ENCODE measurements at places on chromosomes 6 and 20.

DNA sequence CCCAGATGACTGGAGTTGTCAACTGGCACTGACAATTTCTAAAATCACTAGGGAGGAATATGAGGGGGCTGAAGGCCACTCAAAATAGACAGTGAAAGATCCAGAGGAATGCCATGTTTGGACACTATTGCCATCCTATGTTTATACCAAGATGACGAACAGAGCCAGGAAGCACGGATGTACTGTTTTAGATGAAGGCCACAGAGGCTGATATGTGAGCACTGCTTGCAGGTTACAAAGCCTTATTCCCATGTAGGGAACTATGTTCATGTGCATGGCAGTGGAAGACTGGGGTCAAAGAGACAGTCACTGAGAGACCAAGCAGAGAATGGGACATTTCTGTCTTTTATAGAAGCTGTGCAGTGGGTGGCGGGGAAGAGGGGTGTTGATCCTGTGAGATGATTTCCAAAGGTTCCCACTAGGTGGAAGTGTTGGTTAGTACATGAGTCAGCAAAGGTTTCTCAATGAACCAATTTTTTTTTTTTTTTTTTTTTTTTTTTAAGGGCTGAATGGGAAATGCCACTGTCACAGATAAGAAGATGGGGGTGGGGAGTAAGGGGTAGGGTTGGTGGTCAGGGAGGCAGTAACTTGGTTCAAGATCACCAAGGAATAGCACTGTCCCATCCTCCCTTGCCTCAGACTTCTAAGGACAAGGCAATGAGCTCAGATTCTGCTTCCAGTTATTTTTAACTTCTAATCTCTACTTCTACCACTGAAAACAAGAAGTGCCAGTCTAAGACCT is 46.7 kb upstream of the MOCS1 start:
- DNase-seq, result no peak

DNA sequence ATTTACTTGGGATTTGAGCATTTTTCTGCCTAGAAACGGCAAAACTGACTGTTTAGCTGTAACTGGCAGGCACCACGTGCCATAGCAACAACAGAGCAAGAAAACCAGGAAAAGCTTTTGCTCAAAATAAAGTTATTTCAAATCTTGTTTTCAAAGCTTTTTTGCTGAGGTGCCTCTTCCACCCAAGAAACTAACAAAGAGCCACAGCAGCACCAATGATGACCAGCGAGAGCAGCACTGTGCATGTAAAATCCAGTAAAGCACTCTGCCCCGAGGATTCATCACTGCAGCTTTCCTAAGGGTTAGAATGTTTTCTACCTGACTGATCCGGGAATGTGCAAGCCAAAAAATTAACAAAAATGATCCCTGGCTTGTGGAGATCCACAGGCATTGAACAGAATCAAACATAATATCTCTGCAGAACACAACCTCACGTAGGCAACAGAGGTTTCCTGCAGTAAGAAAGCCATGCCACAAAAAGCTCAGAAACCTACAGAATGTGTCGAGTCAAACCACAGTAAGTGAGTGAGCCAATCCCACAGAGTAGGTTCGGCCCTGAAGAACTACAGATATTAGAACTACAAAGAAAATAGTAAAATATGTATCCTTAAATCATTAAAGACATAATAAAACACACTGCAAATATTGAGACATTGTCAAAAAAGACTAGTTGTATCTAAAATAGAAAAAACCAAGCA is 7.4 kb upstream of the ULBP3 start:
- DNase-seq, result no peak

DNA sequence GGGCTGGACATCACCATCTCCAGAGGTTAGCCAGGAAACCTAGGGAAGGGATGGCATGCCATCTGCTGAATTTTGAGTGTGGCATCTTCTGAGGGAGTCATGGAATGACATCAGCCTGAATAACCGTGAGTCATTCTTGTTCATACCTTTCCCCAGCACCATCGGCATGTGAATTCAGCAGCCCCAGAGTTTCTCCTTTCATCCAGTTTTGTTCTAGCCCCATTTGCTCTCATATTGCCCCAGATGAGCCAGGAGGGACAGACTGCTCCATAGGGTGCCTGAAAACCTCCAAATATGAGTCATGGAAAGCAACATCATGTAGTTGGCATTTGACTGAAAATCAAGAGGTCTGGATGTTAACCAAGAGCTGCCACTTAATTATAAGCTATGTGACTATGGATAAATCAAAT is 219.2 kb upstream of the SGK1 start:
- DNase-seq, result no peak

DNA sequence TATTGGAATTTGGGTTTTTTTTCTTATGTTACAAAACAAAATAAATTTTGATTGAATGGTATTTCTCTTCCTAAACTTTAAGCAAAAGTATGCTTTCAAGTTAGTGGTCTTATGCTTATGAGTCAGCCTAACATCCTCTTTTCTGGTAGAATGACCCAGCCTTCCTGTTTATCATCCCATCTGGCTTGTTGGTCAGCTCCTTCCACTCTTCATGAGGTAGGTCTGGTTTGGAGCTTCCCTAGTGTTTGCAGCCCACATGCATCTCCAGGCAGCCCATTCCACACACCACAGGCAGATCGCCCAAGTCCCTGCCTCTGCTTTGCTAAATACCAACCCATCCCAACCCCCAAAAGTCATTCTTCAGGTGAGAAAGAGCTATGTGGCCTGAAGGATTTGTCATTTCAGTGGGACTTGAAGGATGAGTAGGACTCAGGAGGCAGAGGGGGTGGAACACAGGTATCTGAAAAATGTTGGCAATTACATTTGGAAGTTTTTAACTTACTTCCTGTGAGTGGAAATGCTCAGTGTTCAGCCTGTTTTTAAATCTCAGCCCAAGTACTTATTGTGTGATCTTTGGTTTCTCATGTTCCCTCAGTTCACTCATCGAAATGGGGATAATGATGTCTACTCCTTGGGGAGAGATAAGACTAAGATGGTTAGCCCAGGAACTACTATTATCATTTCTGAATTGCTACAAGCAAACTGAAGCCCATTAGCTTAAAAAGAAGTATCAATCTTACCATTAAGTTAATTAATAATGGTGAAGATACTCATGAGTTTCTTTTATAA is 294.0 kb downstream of the ADGB start:
- DNase-seq, result no peak

DNA sequence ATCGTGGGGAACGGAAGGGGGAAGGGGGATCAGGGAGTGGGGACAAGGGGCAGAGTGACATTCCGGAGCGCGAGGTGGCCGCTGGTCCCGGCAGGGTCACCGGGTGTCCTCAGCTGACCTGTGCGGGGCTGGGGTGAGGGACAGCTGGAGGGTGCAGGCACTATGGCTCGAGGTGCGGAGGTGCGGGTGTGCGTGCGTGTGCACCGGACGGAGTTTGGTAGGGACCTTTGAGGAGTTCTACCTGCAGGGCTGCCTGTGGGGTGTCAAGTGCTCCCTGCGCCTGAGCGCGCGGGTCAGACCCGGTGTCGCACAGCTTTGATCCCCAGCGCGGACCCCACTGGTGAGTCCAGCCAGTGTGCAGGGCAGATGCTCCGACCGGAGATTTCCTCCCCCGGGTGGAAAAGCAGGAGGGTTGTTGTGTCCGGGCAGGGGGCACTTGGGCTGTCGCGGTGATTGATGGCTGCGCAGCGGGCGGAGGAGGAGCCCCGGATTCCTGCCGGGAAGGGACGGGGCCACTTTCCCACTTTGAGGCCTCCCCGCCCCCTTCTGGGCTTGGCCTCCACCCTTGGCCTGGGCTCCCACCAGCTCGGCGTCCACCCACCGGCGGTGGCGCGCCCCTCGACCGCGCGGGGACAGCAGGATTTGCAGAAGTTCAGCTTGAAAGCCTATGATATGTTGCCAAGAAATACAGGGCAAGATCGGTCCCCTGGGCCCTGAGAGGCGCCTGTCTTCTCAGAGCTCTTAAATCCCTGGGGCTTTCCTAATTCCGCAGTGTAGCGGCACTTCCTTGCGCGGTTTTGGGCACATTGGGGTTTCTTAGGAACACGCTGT is 658 bp downstream of the RIN2 start:
- DNase-seq, result peak; percentile 89
